ENCODE measurements at places on chromosomes 3 and 15. TPM values are rescaled to one million over a fixed set of nuclear protein-coding genes. Genes with fewer than 3 reads are reported as not detected.

The CLDN11 gene
- total RNA-seq = 3.0 TPM

The C3orf20 gene
- not detected for total RNA-seq

The MANF gene
- 172 TPM for total RNA-seq

The SETD2 gene
- total RNA-seq = 20.4 TPM

The BTLA gene
- total RNA-seq = not detected

The ZNF501 gene
- 1.7 TPM for total RNA-seq

The JMJD7 gene
- total RNA-seq = 28.8 TPM

The LDHAL6B gene
- not detected for total RNA-seq

The TP53BP1 gene
- total RNA-seq = 16.8 TPM

The CTDSPL2 gene
- total RNA-seq = 22.8 TPM

The CADM2 gene
- 0.14 TPM for total RNA-seq

The ZNF770 gene
- 29.1 TPM for total RNA-seq

The GASK1A gene
- 0.07 TPM for total RNA-seq

The SNX4 gene
- 23.1 TPM for total RNA-seq

The MUC20 gene
- 1.2 TPM for total RNA-seq

The IL17RB gene
- 0.07 TPM for total RNA-seq

The CLDN18 gene
- total RNA-seq = not detected

Data from airway epithelial cell (primary cell).